ENCODE measurements at places on chromosomes 3 and 15.

- no peak for DNase-seq
Observed at GRCh38 chr3:121490161-121490560, 55.6 kb downstream of the POLQ start.

- no peak for DNase-seq
Observed at GRCh38 chr3:45922039-45922326, 21.3 kb upstream of the CXCR6 start.

GRCh38 chr3:13207975-13208705 lies 134.9 kb upstream of the IQSEC1 start:
- no peak for DNase-seq

- DNase-seq = no peak
Observed at GRCh38 chr3:79278681-79279080, 489.1 kb downstream of the ROBO1 start.

- DNase-seq = no peak
Observed at GRCh38 chr3:82461049-82461889, 699.8 kb upstream of the GBE1 start.

DNA sequence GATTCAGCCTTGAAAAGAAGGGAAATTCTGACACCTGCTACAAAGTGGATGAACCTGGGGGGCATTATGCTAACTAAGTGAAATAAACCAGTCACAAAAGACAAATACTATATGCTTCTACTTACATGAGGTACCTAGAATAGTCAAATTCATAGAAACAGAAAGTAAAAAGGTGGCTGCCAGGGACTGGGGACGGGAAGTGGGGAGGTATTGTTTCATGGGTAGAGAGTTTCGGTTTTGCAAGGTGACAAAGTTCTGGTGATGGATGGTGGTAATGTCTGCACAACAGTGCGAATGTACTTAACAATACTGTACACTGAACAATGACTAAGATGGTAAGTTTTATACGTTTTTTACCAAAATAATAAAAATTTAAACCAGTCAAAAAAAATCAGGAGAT lies 4.8 kb downstream of the IDH2 start:
- peak; percentile 72 for DNase-seq

GRCh38 chr3:117656391-117656790 lies 946.8 kb downstream of the TUSC7 start:
- no peak for DNase-seq

DNA sequence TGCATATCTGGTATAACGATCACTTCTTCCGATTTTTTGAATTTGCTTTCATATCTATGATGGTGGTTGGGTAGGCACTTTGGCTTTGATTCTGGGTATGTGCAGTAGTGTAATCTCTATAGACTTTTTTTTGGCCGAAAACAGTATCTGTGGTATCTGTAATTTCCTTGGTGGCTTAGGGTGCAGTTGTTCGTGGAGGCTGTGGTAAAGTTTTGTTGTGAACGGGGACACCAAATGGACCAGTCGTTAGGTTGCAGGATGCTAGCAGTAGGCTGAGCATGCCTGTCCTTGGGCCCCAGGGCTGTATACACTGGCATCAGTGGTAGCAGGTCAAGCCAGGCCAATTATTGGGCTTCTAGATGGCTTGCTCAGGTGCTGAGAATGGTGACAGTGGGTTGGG lies 55.2 kb downstream of the CCDC66 start:
- no peak for DNase-seq

GRCh38 chr15:39778021-39778420 lies 4.6 kb downstream of the FSIP1 start:
- no peak for DNase-seq

GRCh38 chr3:16467393-16467792 lies 46.1 kb downstream of the RFTN1 start:
- DNase-seq = peak; percentile 66

GRCh38 chr3:38151667-38152265 lies 13.3 kb downstream of the MYD88 start:
- DNase-seq = no peak

DNA sequence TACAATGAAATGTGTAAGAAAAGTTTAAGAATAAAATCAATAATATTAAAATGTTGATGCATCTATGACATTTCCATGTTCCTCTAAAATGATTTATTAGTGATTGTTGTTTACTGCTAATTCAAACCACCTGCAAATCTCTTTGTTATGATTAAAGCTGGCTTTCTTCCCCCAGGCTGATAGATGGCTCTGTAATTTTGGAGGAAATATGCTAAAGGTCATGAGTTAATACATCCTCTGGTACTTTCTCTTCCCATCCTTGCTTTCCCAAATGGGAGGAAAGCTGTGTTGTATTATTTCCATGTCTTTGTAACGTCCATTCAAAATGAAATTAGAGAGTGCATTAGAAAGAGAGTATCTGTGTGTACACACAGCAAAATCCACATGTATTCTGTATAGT lies 139.5 kb upstream of the TMCO5A start:
- no peak for DNase-seq

DNA sequence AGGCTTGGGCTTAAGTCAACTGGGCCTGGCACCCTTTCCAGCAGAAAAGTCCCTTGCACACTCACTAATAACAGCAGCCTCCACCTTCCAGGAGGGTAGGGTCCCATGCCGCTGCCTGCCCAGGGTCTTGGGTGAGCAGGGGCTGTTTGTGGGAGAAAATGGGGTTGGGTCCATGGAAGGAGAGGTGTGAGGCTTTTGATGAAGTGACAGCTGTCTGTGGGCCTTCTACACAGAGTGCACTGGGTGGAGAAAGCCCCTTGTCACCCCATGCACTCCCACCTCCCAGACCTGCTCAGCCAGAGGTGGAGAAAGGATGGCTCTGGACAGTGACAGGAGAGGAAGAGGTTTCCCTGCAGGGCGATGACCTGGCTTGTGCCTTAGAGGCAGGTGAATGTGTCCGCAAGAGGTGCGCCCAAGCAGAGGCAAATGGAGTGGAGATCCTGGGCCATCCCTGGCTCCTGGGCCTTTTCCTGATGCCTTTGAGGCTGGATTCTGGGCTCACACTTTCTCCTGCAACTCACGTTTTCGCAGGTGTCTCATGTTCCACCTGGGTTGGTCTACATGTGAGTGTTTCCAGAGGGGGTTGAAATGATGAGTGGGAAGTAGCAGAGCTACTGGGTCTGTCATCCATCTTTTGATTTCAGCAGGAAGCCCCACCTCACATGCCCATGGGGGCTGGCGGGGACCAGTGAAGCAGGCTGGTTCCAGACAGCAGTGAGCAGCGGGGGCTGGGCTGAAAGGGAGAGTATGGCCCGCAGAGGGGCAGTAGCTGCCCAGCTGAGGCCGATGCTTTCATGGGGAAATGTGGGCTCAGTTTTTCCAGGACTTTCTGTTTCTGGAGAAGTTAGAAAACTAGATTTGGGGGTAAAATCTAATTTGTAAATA lies 85.2 kb upstream of the PRR23E start:
- no peak for DNase-seq

DNA sequence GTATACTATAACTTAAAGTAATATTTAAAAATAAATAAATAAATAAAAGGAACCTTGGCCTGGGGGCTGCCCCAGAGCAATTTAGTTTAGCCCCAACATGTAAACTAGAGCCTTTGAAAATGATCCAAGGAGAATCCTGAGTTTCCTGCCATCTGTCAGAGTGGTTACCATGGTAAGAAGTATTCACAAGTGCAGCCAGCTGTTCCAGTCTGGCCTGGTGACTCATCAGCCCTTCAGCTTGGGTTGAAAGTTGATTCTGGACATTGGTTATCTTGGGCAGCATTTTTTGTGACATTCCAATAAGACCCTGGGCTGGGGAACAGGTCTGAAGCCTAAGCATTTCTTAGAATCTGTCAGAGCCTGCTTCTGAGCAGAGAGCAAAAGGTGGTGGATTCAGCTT lies 72.7 kb upstream of the LRTM1 start:
- no peak for DNase-seq

DNA sequence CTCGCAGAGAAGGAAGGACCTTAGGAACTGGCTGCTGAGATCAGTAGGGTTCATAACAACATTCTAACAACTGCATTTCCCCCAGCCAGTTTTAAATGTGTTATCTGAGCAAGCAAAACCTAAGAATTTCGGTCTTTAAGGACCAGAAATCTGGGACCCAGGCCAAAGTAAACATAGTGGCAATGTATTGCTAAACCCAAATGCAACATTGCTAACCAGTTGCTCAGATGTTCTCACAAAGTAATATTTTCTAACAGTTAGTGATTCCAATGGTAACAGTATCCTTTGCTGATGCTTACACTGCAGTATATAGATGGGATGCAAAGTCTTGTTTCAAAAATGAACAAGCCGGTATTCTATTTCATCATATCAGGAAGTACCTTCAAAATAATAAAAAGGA lies 254.3 kb downstream of the RYR3 start:
- no peak for DNase-seq

DNA sequence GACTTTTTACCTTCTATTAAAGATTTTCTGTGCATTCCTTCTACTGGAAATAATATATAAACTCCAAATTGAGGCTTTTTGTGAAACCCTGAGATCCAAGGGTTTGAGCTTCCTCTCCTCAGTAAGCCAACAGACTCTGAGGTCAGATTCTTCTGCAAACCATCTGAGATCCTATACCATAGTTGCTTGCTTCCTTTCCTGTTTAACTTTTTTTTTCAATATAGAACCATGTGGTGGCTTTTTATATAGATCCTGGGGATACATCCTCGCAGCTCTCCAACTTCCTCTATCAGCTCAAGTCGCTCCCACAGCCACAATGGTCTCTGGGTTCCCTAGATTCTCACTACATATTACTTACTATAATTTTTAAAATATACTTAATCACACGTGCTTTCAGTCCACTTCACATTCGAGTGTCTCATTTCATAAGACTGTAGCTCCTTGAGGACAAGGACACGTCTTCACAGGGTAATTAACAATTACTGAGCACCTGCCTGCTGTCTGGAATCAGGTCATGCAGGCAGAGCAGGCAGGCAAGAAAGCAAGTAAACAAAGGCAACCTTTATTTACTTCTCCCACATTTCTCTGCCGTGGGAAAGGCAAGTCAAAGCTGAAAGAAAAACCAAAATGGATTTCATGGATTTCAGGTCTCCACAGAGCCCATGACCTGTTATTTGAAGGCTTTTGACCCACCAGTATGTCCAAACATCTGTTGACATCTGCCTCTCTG lies 941.5 kb downstream of the FHIT start:
- DNase-seq = no peak

DNA sequence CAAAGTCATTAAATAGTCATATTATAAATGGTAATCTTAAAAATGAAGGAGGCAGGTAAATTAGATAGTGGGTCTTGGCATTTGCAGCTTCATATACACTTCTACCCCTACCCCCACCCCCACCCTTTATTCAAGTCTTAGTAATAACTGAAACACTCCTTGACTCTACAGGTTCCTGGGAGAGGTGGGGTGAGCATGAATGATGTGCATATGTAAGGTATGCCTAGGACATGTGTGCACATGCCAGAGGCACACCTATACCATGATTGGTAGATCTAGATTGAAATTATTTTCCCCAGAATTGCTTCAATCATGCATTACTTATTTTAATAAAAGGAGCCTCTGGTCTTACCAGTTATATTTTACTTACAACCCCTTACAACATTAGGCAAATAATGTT lies 40.1 kb upstream of the PDCD6IP start:
- no peak for DNase-seq

- no peak for DNase-seq
Observed at GRCh38 chr3:55160241-55160983, 232.6 kb upstream of the LRTM1 start.

- DNase-seq = no peak
Observed at GRCh38 chr3:42900226-42901072, 5.5 kb upstream of the ZNF662 start.

DNA sequence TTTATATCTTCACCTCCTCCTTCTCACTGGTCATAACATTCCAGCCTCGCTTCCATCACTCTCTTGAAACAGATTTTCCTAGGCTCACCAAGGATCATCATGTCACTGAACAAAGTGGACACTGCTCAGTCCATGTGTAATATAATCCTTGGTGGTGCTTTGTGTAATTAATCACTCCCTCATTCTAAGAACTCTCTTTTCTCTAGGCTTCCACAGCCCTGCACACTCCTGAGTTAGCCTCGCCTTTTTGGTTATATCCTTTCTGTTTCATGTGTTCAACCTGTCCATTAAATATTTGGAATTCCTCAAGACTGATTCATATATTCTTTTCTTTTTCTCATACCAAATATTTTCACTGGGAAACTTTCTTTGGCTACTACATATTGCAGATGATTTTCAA lies 440.8 kb downstream of the PYDC2 start:
- DNase-seq = no peak

- DNase-seq = no peak
Observed at GRCh38 chr3:158352551-158352950, 218.4 kb upstream of the MLF1 start.

DNA sequence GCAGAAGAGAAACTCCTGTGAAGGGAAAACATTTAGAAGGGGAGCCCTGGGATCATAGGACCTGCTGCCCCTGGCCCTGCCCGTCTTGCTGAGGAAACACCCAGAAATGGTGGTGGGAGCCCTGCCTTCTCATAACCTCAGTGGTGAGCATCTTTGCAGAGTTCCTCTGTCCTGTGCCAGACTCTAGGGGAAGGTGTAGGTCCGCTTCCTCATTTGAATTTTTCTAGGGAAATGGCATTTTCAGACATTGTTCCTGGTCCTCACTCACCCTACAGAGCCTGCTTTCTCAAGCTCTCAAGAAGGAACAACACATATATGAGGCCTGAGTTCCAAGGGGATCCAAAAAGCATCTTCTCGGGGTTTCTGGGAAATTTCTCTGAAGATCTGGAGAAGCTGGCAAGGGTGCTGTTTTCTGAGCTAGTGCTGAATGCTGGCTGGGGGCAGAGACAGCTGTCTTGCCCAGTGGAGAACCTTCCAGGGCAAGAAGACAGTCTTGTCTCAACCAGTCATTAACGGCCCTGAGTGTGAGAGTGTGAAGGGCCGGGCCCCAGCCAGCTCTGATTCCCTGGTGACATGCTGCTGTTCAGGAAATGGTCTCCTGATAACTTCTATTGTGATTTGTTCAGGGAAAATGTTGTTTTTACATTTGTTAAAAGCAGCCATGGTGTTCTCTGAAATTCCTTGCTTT lies 283.1 kb upstream of the LRRFIP2 start:
- no peak for DNase-seq

DNA sequence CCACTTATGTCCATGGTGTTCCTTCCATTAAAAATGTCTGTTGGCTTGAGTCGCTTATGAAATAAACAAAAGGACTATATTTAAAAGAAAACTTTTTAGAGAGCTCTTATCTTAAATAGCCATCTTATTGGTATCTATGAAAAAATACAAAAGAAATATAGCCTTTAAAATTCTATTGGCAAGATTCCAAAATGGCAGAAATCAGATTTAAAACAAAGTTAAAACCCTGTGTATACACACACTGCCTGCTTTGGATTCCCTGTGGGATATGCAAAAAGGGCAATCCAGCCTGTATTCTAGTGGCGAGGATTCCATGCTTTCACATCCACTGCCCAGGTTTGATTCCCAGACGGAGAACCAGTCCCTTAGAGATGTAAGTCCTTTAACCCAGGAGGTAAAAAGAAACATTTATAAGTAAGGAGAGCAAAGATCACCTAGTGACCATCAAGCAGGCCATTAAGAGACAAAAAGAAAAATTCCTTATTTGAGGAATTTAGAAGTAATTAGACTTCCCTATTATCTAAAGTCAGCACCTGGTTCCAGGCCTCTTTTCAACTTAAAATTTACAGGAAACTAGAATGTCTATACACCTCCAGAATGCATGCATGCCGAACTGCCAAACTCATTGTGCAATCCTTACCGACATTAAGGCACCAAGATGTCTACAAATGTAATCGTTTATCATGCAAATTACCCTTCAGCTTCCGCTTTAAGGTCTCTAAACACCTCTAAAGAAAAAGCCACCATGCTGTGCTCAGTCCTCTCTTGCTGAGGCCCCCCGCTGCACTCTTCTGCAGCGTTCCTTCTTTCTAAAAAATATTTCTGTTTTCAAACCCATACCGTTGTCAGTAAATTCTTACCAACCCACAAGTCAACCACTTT lies 69.6 kb upstream of the STRIT1 start:
- no peak for DNase-seq

GRCh38 chr3:147775816-147776530 lies 366.8 kb downstream of the ZIC1 start:
- DNase-seq = no peak

All from naive B cell (primary cell).